ENCODE measurements at places on chromosomes 7 and 10.

GRCh38 chr10:131997366-131998049 is 15.8 kb upstream of the BNIP3 start:
- DNase-seq: no peak

- DNase-seq: peak; percentile 67
Measured at GRCh38 chr10:73096041-73096448, 621 bp downstream of the P4HA1 start.

- DNase-seq: no peak
Measured at GRCh38 chr10:50992356-50992901, 81.9 kb upstream of the PRKG1 start.

- DNase-seq: no peak
Measured at GRCh38 chr7:74187915-74188675, 13.9 kb downstream of the EIF4H start.

GRCh38 chr10:31963589-31963980 is 35.0 kb upstream of the ARHGAP12 start:
- no peak for DNase-seq

DNA sequence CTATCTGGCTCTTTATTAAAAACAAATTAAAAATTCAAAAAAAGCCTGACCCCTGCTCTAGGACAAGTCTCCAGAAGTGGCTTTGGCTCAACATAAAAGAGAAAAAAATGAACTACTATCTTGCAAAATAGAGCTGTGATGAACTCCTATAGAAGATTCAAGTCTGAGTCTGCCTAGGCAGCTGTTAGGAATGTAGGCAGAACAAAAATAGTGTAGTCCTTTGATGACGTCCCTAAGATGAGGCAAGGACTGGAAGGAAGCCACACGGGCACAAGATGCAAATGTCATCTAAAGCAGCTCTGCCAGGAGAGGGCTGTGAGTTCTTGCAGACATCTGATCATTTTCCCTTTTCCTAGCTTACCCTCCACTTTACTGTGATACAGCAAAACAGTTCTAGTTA is 20.5 kb downstream of the ASNS start:
- DNase-seq: no peak

- DNase-seq: no peak
Measured at GRCh38 chr10:77842652-77843212, 83.8 kb downstream of the DLG5 start.

DNA sequence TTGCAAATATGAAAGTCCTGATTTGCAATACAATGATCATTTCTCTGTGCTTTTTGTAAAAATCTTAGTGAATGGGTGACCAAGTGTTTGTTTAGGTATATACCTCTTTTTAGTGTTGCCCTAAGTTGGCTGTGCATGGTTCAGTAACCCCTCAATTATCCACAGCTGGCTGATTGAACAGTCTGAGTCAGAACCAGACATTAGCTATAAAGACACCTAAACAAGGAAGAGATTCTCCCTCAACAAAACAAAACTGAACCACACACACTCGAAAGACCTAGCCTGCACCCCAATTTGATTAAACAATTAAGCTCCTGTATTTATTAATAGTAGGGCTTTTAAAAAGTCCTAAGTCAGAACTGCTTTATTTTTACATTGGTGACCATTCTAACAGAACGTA is 2.8 kb downstream of the RSBN1L start:
- no peak for DNase-seq

DNA sequence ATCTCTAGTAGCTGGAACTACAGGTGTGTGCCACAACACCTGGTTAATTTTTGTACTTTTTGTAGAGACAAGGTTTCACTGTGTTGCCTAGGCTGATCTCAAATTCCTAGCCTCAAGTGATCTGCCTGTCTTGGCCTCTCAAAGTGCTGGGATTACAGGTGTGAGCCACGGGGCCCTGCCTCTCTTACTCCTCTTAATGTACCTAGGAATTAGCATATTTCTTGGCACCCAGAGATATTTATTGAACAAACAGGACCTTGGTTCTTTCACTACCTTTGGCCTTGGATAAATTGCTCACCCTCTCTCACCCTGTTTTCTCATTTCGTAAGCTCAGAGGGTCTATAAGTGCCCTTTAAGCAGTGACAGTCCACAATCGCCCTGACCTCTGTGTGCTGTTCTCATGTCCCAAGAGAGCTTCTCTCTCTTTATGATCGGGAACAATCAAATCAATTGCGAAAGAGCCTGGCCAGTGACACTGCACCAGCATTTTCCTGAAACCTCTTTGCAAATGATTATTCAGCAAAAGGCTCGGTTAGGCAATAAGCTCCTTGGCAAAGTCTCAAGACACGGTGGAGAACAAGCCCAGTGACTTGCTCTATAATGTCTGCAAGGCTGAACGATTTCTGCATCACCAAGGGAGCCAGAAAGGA is 117.7 kb downstream of the APBB1IP start:
- DNase-seq: no peak
